ENCODE measurements at places on chromosomes 3 and 15.

- DNase-seq = no peak
Measured at GRCh38 chr3:72439321-72440183, 408.7 kb downstream of the SHQ1 start.

DNA sequence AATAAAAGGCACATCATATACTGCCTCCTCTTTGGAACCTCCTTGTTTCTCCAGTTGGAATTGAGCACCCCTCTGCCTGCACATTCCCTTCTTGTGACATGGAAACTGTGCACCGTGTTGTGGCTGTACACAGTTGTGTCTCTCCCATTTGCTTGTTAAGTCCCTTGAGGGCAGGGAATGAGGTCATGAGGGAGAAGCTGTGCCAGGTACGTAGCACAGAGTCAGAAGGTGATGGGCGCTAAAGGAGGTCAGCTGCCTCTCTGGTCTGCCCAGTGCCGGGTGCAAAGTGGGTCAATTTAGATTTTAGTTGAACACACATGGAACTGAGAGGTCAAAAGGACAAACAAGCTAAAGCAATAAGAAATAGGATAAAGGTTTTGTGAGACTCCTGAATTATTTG lies 124.4 kb downstream of the FAM43A start:
- no peak for DNase-seq

DNA sequence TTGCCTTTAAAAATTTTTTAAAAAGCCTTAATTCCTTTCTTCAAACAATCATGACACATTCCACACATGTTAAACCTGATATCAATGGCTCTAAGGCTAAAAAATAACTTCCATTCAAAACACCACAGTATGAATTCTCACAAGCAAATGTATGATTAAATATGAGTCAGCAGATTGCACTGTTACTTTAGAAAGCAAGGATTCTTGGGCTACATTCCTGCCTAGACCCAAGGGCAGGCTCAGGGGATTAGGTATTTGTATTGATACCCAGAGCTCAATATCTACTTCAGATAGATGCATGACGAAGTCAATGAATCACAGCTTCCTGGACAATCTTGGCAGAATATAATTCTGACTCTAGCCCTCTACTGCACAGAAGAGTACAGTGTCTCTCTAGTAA lies 65.7 kb downstream of the RARB start:
- no peak for DNase-seq

- DNase-seq = no peak
Measured at GRCh38 chr3:29940759-29941323, 660.0 kb downstream of the RBMS3 start.

DNA sequence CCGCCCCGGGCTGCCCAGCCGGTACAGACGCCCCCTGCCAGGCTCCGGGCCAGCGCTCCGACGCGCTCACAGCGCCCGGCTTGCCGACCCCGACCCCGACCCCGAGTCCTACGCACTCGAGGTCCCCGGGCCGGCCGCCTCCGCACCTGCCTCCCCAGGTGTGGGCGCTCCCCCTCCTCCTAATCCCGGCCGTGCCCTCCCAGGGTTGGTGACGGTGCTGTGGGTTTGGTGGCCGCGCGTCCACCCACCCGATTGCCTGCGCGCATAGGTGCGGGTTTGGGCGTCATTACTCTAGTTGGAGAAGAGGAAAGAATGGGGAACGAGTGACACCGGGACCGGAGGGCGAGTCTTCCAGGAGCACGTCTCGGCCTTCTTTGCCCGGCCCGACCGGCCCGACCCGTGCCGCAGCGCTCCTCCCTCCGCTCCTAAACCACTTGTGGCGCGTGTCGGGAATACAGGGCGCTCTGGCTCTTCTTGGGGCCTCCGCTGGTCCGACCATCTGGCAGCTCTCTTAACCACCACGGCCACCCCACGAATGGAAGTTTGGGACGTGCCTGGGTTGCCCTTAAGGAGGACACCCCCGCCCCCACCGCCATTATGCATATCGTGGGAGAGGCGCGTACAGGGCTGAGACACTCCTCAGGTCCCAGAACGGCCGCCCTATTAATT lies 810 bp upstream of the THRB start:
- no peak for DNase-seq

DNA sequence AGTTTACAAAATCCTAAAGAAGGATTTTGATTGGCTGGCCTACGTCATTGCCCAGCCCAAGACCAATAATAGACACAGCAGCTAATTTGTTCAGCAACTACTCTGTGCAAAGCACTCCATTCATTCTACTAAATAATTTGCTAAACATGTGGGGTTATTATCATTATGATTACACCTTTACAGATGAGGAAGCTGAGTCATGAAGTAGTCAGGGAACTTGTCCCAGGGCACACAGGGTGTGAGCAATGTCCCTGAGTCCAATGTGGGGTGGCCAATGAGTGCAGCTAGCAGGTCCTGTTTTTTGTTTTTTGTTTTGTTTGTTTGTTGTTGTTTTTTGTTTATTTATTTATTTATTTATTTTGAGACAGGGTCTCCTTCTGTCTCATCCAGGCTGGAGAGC lies 183.6 kb downstream of the ABHD5 start:
- DNase-seq = no peak
